WTC11 (cell line): ENCODE measurements at places on chromosomes 4 and X.

DNA sequence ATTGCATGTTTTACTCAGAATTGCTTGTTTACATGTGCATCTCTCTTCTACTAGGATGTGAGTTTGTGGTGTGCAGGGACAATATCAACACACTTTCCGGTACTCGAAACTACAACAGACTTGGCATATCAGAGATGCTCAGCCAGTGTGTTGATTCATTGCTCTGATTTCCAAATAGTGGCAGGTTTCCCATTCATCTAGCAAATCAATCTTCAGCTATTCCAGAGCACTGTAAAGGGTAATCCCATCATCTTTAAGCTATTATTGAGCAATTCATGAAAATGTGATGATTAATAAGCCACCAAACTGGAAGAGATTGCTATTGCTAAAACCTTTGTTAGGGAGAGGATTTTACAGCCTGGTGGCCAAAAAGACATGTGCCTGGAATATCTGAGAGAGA is 574.2 kb upstream of the CPEB2 start:
- no peak for DNase-seq

DNA sequence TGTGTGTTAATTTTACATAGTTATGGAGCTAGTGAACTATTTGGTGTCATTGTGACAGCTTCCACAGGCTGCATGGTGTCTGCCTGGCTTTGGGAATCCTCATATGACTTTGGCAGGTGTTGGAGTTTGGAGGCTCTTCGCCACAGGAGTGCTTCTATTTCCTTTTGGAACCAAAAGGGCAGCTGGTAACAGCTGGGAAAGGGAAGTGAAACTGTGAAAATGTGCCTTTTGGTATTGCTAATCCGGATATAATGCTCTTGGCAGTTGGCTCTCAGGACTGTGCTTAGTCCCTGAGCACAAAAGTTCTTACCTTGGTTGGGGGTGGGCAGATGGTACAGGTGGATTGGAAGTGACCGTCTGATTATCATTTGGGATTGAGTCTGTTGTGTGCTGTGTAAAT is 18.1 kb downstream of the OFD1 start:
- no peak for DNase-seq

DNA sequence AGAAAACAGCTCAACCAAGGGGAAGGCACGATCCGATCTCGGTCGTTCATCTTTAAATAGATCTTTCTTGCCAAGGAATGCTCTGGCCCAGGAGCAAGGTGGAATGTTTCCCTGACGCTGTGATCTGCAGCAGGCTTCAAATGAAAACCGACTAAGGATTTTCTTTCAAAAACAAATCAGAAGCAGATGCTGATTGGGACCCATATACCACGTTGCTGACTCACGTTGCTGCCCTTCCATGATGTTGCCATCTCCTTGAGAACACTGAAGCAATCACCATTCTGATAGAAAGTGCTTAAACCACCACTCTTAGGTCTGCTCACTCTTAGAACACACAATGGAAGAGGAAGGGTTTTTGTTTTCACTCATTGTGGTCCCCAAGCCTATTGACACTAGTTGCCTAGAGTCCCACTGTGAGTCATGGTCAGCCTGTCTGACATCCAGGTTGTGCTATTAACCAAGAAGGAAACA is 26.1 kb downstream of the LAMTOR3 start:
- no peak for DNase-seq

DNA sequence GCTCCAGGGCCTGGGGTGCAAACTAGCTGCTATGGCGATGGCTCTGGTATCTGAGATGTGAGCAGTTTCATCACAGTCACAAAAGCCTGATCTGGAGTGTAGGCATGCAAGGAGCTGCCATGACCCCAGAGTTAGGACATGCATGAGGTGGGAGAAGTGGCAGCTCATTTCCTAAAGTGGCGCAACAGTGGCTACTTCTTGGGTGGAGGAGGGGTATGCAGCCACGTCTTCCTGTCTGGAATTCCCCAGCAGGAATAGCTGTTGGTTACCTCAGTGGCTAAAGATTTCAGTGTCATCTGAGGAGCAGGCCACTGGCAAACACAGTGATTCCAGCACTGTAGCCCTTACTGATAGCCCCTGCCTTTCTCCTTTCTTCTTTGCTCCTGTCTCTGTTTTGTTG is 1382.5 kb downstream of the C4orf33 start:
- DNase-seq: no peak

DNA sequence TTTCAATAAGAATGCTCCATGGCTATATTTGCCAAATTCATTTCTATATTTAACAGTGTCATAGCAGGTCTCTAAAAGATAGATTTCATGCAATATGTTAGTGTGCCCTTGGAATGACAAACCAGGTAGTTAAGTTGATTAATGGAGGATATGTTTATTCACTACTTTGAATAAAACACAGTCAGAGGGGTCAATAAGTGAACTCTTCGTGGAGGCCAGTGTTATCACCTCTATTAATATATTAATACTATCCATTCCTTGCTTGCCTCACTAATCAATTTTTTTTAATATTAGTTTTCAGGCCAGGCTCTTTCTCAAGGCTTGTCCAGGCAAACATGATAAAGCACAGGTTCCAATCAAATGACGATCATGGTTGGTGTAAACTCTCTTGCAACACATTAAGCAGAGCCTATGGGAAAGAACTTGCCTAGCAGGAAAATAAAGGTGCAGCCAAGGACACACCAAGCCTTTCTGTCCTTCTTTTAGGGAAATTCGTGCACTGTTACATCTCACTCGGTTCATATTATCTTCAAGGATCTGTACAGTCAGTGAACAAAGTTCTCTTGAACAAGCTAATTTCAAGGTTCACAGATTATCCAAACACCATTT is 144.7 kb downstream of the DCK start:
- DNase-seq: no peak

DNA sequence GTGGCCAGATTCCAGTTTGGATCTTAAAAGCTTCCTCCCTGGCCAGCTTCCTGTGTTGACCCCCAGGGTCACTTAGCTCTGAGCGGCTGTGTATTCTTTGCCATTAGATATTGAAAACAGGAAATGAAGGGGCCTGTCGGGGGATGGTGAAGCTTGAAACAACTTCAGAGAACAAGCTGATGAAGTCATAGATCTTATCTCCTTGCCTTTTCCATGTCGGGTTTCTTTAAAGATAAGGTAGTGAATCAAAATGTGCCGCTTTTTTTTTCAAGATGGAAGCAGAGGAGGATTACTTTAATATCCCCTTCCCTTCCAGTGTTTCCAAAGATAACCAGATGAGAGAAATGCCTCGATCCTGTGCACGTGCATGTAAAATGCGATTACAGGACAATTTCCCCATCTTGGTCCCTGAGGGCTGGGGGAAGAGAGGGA is 508.5 kb downstream of the MID1IP1 start:
- no peak for DNase-seq

- DNase-seq: peak; percentile 6
Observed at GRCh38 chr4:1472911-1473518, 66.8 kb upstream of the NKX1-1 start.

- DNase-seq: no peak
Observed at GRCh38 chr4:169765835-169766234, 8.1 kb upstream of the HPF1 start.

DNA sequence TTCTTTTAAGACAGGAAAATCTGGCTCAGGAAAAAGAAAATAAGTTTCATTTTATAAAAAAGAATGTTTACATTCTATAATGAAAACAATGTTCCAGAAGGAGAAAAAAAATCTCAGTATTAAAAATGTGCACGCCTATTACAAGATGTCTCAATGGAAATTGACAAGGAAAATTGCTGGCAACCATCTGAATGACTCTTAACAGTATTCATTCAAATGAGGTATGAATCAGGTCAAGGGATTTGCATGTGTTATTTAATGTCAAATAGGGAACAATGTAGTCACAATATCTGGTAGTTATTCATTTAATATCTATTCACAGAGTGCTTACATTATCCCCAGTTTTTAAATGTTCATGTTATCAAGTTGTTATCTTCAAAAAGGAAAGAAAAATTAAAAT is 208.4 kb upstream of the TRAM1L1 start:
- DNase-seq: no peak

DNA sequence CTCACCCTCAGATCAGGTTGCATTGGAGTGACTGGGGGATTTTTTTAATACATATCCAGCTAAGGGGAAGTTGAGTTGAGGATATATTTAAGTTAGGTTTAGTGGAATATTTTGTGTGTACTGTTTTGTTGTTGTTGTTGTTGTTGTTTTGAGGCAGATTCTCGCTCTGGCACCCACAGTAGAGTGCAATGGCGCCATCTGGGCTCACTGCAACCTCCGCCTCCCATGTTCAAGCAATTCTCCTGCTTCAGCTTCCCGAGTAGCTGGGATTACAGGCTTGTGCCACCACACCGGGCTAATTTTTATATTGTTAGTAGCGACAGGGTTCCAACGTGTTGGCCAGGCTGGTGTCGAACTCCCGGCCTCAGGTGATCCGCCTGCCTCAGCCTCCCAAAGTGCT is 38.6 kb upstream of the ATP6AP2 start:
- DNase-seq: no peak

- no peak for DNase-seq
Observed at GRCh38 chr4:21946858-21947257, 1.7 kb downstream of the KCNIP4 start.

DNA sequence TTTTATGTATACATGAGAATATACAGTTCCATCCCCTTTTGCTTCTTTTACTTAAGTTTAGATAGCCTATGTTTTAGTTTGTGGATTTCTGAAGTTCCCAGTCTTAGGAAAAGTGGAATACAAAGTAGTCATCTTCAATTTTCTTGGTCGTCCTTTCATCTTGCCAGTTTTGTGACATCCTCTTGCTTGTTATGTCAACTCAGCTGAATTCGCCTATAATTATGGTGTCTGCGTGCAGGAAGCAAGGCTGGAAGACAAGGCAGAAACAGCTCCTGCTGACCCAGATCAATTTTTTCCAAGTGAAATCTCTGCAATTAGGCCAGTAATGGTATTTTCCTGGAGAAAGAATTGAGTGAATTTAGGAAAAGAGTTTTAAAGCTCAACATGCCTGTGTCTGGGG is 28.1 kb upstream of the NYX start:
- DNase-seq: no peak

DNA sequence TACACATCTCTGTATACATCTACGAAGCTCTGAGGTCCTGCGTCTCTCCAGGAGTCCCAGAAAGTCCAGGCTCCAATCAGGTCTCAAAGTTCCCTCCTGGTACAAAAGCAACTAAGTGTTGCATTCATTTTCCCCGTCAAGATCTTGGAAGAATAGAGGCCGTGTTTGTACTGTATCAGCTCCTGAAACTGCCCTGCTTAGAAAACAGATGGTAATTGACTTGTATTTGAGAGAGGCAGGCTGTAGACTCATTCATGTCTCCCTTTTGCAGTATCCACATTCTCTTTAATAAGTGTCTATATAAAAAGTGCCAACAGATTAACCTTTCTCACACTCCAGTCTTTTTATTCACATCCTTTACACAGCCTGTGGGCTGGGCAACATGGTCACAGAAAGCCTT is 91.7 kb downstream of the HPGD start:
- DNase-seq: no peak

DNA sequence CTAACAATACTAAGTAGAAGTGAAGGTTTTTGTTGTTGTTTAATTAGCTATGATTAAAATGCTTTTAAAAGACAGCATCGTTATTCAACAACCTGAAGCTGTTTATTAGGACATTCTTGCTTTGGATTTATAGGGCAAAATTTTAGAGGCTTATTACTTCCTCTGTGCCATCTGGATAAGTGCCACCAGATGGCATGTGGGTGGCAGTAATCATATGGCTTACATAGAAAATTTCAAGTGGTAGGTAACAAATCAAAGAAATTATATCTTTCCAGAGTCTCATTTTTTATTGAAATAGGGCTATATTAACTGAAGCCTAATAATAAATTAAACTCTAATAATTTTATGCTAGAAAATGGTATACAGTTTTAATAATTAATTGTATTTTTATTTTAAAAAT is 83.3 kb upstream of the HTR2C start:
- DNase-seq: no peak

DNA sequence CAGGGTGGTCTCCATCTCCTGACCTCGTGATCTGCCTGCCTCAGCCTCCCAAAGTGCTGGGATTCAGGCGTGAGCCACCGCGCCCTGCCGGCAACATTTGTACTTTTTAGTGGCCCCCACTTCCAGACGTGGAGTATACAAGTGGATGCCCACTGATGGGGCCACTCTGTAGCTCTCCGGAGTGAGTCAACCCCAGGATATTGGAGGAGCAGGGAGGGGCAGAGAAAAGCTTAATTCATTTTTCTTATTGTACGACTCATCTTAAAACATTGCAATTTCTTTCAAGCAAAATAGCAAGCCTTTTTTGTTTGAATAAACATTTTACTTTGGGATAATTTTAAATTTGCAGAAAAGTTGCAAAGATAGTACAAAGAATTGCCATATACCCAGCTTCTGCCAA is 34.6 kb downstream of the FAM9C start:
- DNase-seq: no peak

DNA sequence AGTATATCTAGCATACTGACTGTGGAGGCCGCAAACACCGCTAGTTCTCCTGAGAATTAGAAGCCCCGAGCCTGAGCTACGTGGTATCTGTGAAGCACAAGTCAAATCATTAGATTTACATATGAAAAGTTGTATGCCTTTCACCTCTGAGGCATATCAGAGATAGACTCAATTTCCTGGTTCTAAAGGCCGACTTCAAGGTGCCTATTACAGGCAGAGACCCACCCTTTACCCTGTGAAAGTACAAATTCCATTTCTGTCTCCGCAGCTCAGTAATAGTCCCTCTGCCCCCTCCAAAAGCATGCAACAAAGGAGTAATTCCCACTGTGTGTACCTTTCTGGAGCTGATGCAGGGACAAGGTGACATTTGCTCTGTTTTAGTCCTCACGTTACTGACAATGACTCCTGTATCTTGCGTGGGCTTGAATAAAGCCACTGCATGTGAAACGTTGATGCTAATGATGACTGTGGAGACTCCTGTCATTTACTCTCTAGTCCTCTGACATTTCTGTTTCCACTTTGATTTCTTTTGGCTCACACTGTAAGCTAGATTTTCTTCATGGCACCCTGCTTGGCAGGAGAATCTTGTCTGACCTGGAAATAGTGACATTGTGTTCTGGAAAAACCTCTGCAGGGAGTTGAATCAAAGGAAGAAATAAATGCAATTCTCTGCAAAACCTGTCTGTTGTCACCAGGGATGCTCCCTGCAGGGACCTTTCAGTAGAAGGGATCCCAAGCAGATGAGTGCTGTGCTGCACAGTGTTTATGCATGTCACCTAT is 273.2 kb upstream of the EMCN start:
- DNase-seq: no peak

DNA sequence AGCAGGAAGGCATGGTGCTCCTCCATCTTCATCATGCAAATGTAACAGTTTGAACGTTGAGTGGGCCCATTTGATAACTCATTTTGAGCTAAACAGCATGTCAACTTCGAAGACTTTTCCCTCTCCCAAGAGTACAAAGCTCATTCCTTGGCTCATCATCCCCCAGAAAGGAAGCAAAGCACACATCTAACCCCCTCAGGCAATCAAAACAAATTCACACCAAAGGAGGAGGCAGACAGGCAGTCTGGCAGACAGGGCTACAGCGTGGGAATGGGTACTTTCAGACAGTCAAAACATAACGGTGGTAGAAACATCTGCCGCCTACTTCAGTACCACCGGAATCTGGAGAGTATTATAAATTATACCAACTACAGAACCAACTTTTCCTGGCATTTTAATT is 81.7 kb downstream of the PCDH19 start:
- DNase-seq: no peak
